ENCODE measurements at places on chromosomes 1 and 21.

GRCh38 chr1:68624233-68624632 is 127.4 kb upstream of the DEPDC1 start:
- no peak for DNase-seq

DNA sequence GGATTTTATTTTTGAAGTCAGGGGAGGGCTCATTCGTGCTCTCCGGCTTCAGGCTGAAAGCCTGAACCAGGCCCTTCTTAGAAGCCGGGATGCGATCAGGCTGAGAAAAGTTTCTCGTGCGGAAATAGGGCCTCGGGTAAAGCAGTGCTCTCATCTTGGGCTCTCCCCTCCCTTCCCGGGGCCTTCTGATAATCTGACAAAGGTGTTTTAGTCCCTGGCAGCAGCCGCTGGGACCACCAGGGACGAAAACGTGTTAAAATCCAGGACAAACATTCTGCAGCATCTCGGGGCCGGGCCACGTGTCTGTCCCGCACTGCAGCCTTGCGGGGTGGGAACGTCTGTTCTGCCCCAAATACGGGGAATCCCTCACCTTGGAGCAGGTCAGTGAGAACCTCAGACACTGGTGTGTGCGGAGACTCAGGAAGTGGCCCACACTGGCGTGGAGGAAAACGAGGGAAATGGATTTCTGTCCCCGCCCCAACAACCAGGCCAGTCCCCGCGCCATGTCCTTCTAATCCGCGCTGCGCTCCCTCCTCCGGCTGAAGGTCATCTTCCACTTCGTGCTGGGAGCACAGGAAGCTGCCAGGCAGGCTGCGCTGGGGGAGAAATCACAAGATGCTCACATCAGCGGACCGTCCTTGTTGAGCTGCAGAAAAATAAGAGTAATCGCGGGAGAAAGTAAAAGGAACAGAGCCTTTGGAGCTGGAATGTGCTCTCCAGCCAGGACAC is 16.6 kb upstream of the AJAP1 start:
- no peak for DNase-seq

- DNase-seq = no peak
These were observed 30.8 kb downstream of the DDR2 start for GRCh38 chr1:162663086-162663485.

GRCh38 chr1:238562341-238562740 is 671.6 kb upstream of the ZP4 start:
- DNase-seq = no peak

DNA sequence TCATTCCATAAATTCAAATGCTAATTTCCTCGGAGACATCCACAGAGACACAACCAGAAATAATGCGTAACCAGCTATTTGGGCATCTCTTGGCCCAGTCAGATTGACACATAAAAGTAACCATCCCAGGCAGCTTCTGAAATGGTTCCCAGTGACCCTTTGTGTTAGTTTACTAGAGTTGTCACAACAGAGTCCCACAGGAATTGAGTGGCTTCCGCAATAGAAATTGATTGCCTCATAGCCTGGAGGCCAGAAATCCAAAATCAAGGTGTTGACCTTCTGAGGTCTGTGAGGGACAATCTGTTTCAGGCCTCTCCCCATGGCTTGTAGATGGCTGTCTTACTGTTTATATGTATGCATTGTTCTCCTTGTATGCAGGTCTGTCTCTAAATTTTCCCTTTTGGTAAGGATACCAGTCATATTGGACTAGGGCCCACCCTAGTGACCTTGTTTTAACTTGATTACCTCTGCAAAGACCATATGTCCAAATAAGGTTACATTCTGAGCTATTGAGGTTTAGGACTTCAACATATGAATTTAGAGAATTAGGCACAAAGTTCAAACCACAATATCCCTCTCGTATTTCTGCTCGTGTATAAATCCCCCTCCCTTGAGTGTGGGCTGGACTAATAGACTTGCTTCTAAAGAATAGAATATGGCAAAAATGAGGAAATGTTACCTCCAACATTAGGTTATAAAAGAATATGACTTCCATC is 78.2 kb upstream of the FGGY start:
- DNase-seq = no peak

DNA sequence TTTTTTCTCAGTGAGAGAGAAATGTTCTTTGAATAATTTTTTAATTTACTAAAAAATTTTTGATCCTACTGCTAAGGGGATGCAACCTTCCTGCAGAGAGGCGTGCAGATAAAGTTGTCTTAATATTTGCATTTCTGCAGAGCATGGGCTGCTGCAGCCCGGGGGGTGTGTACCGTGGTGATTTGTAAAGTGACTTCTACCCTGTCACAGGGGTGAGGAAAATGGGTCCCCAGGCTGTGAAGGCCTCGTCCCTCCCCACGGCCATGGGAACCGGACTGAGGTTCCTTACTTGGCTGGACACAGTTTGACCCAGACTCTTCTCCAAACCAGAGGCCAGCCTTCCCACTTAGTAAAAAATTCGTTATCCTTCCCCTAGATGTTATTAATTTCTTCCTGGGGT is 9.5 kb upstream of the C1orf174 start:
- no peak for DNase-seq

- DNase-seq = no peak
These were observed 890.2 kb upstream of the NCAM2 start for GRCh38 chr21:20108016-20108415.

DNA sequence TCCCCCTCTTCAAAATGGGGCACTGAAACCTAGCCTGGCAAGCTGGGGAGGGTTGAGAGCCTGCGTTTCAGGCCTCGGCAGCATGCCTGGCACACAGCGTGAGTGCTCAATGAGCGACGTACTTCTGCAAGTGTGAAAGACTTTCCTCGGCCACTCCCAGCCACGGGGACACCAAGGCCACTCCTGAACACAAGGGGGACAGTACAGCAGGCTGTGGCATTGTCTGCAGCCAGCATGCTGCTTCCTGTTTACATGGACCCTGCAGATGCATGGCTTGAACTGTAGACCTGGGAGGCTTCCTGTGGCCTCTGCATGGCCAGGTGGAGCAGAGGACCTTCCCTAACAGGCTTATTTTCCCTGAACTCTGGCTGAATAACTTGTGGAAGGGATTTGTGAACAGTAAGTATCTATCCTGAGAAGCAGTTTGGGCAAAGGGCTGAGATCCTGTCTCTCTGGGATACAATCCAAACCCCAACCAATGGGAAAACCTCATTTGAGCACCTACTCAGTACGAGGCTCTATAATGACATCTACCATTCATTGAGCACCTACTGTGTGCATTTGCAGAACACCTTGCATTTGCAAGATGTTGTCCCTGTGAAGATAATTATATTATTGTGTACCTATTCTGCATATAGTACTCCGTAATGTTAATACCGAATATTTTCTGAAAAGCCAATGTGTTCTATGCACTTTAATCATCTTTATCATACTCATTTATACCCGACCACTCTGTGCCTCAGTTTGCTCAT is 9.9 kb upstream of the HSPG2 start:
- no peak for DNase-seq

- DNase-seq = no peak
These were observed 74.7 kb downstream of the NTPCR start for GRCh38 chr1:233025157-233025556.

DNA sequence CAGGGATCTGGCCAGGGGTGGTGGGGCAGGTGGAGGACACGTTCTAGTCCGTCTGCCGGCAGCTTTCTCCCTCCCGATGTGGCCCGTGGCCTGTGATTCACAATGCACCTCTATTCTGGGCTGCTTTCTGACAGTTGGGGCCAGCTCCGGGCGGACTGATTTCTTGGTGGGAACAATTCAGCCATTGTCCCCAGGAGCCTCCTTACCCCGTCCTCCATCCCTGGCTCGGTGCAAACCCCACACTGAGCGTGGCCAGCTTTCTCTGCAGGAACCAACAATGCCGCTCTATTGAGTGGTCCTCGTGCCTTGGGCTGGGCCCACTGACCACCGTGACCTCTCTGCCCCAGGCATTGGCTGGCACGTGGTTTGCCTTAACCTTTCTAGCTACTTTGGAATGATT is 29.7 kb downstream of the PADI2 start:
- DNase-seq = no peak

- no peak for DNase-seq
These were observed 10.5 kb upstream of the TNFRSF25 start for GRCh38 chr1:6476483-6476882.

- DNase-seq = no peak
These were observed 239.3 kb downstream of the KCNJ6 start for GRCh38 chr21:37677006-37677405.

- DNase-seq = no peak
These were observed 88.9 kb upstream of the WLS start for GRCh38 chr1:68321084-68321685.

DNA sequence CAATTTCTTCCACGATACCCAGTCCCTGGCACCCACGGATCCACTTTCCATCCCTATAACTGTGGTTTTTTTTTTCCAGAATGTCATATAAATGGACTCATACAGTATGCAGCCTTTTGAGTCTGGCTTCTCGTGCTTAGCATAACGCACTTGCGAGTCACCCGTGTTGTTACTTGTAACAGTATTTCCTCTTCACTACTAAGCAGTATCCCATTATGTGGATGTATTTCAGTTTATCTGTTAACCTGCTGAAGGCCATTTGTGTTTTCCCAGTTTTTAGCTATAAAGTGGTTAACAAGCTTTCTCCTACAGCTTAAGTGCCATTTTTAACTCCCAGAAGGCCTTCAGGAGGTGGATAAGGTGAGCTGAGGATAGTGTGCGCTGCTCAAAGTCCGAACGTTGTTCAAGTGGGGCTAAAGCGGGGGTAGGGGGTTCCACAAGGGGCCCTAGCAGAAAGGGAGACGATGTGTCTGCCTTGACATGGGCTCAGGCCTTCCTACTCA is 829 bp downstream of the ADAR start:
- DNase-seq = no peak

- DNase-seq = no peak
These were observed 69.0 kb downstream of the PGBD5 start for GRCh38 chr1:230356869-230357794.

- no peak for DNase-seq
These were observed 31.5 kb downstream of the PAPPA2 start for GRCh38 chr1:176494436-176494835.

DNA sequence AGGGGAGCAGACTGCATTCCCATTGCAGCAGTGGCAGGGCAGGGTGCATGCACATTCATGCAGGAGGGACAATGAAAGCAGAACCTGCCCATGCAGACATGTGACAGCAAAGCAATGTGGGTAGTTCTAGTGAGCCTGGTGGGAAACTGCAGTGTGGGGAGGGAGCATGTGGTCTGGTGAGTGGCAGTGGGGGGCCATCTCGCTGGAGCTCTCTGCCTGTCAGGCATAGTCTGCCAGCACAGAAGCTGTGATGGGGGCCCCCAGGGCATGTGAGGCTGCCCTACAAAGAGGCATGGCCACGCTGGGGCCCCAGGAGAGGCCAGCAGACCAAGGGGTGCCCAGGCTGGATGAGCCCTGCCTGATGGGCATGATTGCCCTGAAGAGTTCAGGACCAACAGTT is 579.7 kb downstream of the PTPRC start:
- no peak for DNase-seq

Data from CD4-positive, alpha-beta T cell treated with Interleukin-2 at 100 ng/mL for 4 hours (primary cell).